ENCODE measurements at places on chromosomes 13 and 19.

- DNase-seq: no peak
These were observed 93.4 kb upstream of the TSC22D1 start for GRCh38 chr13:44669534-44669933.

DNA sequence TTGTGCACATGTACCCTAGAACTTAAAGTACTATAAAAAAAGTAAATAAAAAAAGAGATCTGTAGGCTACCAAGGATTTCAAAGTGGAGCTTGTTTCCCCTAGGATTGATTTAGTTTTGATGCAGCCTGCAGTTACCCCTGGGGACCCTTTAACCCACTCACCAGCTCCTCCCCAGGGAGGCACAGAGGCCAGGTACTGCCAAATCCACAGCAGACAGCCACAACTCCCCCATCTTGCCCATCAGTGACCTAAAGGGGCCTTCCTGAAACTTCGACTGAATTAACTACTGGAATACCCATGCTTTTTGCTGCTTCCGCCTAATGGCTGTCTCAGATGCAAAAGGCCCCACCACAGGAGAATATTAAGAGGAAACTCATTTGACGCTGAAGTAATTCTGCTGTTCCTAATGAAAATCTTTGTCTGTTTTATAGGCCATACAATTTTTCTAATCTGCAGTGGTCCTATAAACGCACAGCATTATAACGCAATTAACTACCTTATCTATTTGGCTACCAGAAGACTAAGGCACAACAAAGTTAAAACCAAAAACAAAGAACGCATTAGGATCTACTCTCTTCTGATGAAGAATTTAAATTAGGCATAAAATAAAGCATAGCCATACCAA lies 95.0 kb downstream of the FOXO1 start:
- DNase-seq: no peak

DNA sequence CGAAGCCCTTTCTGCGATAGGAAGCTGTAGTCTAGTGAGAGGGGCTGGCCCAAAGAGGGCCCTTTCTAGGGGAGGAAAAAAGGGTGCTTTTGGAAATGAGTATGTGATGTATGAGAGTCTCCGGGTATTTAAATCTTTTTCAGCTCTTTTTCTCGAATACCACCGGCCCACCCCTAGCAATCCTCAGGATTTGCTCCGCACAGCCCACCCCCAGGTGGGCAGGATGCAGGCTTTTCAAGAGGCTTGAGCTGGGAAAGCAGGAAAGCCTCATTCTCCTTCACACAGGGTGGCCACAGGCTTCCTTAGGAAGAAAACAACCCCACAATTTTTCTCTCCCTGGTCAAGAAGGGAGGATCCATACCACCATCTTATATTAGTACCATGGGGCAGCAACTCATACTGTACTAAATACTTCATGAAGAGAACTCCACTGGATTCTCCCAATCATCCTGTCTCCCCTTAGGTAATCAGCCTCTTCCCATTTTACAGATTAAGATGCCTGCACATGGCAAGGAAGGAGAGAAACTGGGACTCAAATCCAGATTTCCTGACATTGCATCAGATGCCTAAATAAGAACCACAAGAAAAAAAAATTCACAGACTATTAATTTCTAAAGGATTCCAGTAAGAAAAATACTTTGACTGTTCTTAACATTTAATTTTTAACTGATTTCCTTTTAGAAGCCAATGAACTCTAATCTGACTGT lies 84.4 kb downstream of the STK24 start:
- no peak for DNase-seq

DNA sequence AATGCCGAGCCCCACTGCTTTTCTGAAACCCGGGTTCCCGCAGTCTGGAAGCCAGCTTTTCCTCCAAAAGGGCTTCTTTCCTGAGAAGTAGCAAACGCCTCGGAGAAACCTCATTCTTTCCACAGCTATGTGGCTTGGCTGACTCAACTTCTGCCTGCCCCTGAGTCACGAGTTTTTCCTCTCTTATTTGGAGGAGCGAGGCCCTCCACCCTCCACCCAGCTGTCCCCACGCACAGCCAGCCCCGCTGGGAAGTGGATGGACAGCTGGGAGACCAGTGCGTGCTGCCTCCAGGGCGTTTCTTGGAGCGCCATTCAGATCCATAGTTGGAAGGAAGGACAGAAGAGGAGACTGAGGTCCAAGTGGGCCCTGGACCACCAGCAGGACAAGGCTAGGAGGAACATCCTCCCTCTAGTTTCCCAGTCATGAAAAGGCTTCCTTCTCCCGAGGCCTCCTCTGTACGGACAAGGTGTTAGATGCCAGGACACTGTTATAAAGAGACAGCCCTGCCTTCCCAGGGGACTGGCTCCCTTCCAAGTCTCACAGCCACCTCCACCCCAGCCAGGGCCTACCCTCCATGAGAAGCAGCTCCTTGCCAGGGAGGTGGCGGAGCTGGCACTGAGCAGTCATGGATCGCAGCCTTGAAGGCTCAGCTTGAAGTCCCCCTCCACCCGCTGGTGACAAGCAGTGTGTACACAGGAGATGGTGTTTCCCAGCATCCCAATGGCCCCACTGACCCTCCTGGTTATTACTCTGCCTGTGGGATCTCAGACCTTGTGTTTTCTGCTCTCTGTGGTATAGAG lies 2.5 kb upstream of the PLEKHF1 start:
- DNase-seq: no peak

DNA sequence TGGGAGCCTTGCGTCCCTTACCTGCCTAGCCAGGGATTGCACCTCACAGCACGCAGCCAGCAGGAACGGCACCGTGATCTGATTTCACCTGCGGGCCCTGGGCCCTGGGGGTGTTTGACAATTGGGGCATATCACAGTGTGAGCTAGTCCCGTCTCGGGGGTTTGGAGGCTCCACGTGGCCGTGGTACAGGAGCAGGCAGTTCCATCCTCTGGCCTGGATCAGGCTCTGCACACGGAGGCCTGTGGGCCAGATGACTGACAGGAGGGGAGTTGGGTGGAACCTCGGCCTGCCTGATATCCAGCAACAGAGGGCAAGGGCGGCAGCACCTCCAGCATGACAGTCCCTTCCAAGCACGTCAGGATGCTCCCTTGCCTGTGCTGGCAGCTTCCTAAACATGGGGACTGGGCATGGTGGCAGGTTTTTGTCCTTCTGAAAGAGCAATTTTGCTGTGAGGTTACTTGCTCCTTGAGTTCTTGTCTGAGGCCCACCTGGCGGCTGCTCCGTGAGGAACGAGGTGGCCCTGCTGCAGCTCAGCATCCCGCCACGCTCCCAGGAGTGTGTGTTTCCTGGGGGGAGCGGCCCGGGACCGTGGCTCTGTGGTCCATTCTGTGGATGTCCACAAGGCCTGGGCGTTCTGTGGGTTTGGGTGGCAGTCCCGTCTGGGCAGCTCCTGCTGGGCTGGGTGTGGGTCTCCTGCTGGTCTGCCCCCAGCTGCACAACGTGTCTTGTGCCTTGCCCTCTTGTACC lies 6.3 kb upstream of the RPS15 start:
- DNase-seq: no peak

DNA sequence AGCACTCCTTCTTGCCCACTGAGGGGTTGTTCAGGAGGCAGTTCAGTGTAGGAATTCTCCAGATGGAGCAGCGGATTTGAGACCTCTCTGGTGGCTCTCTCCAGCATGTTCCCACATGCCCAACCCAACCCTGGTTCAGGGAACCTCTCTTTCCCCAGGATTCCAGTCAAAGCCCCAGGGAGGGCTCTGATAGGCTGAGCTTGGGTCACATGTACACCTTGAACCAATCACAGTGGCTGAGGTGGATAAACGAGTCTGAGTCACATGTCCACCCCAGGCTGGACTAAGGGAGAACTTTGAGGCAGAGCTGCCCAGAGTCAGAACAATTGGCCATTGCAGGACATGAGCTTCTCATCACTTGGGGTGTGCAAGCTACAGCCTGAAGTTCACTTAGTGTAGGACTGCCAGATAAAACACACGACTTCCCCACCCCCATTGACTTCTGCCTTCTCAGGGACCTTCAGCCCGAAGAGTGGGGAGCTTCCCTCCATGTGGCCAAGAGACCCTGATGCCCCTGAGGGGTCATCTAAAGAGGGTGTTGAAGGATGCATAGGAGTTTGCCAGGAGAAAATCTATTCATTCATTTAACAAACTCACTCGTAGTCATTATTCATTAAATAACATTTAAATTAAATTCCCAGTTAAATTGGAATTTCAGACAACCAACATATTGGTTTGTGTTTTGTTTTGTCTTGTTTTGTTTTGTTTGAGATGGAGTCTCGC lies 4.0 kb upstream of the MAST3 start:
- DNase-seq: no peak

GRCh38 chr13:25864936-25865335 lies 186.9 kb downstream of the SHISA2 start:
- DNase-seq: no peak

DNA sequence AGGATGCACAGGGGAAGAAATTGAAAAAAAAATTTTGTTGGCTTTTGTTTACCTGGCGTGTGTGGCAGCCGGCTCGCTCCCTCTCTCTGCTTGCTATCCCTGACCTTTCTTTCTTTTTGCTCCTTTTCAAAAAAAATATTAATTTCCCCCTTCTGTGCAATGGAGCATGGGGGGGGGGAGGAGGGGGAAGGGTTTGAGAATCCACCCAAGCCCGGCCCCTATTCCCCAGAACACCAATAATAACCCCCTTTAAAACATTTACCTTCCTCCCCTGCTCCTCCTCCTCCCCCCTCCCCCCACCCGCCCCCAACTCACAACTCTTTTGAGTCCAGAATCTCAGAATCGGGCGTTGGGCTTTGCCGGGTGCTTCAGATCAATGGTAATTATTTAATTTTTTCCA lies 28.4 kb downstream of the NFIX start:
- no peak for DNase-seq

DNA sequence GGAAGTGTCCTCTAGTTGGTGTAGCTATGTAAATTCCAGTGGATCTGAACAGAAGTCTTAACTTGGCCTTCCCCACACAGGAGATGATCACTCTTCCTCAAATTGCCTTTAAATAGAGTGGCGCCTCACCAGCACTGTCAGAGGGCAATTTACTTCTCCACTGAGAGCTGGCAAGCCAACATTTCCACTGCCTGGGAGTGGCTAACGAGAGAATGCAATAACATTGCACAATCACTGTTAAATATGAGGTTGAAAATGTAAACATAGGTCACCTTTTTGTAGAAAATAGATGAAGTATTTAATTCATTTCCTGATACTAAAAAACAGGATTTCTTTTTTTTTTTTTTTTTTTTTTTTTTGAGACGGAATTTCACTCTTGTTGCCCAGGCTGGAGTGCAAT lies 55.4 kb upstream of the UBL3 start:
- peak; percentile 69 for DNase-seq

- DNase-seq: no peak
These were observed 2.8 kb downstream of the GRIN2D start for GRCh38 chr19:48396016-48396823.

- DNase-seq: peak; percentile 9
These were observed 630.0 kb upstream of the MIR17HG start for GRCh38 chr13:90717451-90717936.

- DNase-seq: no peak
These were observed 1420.3 kb downstream of the UQCRFS1 start for GRCh38 chr19:27792576-27793127.

DNA sequence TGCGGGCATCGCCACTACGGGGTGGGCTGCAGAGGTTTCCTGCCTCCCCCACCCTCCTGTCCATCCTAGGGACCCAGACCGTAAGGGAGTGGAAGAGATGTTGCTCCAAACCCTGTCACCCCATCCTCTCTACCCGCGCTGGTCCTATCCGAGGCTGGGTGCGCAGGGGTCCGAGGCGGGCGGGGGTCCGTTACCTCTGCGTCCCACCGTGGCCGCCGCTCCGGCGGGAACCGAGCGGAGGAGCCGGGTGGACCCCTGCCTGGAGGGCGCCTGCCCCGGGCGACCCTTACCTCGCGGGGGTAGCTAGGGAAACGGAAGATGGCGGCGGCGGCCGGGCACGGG lies at the start of gene DGKH:
Gene DGKH (plus strand): TSS at position 307 of the 342 bp plus-strand sequence. CDS start 126 bp downstream, outside the sequence.
- DNase-seq: no peak

DNA sequence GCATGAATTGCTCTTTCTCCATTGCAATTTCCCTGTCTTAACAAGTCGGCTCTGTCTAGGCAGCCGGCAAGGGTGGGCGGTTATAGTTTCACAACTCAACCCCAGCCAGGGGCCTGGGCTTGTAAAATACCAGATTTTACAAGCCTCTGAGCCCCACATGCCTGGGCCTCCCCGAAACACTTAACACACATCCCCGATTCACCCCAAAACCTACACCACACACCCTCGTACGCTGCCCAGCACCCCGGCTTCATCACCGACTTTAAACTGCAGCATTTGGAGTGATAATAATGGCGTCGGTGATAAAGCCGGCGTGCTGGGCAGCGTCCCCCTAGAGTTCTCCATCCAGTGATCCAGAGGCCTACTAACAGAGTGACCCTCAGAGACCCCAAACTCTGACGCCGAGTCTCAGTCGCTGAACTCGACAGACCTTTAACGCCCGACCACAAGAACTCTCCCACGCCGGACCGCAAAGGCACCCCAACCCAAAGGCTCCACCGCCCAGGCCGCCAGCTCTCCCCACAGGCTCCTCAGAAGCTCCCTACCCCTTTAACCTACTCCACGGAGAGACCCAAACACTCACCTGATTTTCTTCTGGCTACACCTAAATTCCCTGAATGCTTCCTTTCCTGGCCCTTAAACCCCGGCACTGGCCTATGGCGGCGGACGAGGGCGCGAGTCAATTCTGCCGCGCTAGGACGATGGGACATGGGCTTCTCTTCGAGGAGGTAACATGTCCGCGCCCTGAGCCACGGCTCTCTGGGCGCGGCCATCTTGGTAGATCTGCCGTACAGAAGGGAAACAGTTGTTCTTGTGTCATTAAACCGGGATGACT lies at the start of gene ZNF649:
Gene ZNF649 (minus strand): TSS at position 687 of the 835 bp plus-strand sequence. CDS start 4,910 bp downstream, outside the sequence.
- DNase-seq: peak; percentile 94

GRCh38 chr13:24396821-24397220 lies 87.4 kb downstream of the C1QTNF9 start:
- DNase-seq: no peak

- peak; percentile 1 for DNase-seq
These were observed 10.9 kb upstream of the GAS6 start for GRCh38 chr13:113874579-113875428.

DNA sequence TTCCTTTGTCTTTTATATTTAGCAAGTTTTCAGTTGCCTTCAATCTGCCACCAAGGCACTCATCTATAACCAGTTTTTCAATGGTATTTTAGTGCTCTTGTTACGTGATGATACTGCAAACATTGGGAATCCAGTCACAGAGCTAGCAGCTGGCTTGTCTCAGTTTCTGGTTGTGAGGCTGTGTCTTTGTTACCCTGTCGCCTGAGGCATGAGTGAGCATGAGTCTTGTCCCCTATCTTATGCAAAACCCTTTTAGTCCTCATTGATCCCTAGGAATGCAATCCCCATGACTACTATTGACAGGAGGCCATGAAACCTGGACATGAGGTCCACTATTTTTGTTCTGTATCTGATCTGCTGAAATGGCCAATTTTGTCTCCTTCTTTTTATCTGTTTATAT lies 391.0 kb downstream of the LMO7 start:
- peak; percentile 5 for DNase-seq

DNA sequence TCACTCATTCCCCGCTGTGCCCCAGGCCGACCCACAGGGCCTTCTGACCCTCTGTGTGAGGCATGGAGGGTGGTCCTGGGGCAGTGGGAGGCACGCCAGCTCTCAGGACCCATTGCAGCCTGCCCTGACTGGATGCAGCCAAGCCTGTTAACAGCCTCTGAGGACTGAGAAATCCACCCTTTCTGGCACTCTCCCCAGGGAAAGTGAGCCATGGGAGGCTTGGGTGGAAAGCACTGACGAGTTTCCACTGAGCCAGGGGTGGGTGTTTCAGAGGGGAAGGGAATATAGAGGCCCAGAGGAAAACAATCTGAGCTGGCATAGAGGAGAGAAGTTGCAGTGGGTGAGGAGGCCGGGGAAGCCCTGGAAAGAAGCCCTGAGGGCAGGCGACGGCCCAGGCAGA lies 30.6 kb upstream of the SLC7A10 start:
- no peak for DNase-seq

GRCh38 chr19:46216612-46217011 lies 12.9 kb upstream of the IGFL1 start:
- DNase-seq: no peak

GRCh38 chr19:51320280-51320657 lies 8.8 kb downstream of the IGLON5 start:
- peak; percentile 31 for DNase-seq

Measured in Ammon's horn (tissue), 1 donor.